ENCODE measurements at places on chromosomes 4 and X.

- no peak for DNase-seq
These were observed 59.7 kb upstream of the MTM1 start for GRCh38 chrX:150508451-150509367.

GRCh38 chr4:25405453-25405852, 28.4 kb downstream of the ANAPC4 start:
- DNase-seq, result no peak

- no peak for DNase-seq
These were observed 14.2 kb downstream of the CPE start for GRCh38 chr4:165393051-165393450.

DNA sequence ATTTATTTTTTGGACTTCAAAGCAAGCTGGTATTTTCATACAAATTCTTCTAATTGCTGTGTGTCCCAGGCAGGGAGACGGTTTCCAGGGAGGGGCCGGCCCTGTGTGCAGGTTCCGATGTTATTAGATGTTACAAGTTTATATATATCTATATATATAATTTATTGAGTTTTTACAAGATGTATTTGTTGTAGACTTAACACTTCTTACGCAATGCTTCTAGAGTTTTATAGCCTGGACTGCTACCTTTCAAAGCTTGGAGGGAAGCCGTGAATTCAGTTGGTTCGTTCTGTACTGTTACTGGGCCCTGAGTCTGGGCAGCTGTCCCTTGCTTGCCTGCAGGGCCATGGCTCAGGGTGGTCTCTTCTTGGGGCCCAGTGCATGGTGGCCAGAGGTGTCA, 15.3 kb downstream of the FGFR3 start:
- no peak for DNase-seq

GRCh38 chr4:150224896-150225591, 146.8 kb downstream of the DCLK2 start:
- DNase-seq, result no peak

DNA sequence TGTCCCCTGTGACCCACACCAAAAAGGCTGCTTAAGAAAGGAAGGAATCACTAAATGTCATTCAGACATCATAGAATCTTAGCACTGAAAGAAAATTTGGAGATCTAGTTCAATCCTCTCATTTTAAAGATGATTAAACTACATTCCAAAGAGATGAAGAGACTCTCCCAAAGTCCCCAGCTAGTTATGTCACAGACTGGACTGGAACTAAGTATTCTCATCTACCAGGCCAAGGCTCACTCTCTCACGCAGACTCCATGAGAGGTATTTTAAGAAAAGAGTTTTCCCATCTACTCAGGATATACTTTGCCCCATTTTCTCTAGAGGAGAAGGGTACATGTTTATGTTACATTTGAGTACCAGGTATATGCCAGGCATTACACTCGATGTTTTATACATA, 6.9 kb downstream of the FABP2 start:
- DNase-seq, result no peak

DNA sequence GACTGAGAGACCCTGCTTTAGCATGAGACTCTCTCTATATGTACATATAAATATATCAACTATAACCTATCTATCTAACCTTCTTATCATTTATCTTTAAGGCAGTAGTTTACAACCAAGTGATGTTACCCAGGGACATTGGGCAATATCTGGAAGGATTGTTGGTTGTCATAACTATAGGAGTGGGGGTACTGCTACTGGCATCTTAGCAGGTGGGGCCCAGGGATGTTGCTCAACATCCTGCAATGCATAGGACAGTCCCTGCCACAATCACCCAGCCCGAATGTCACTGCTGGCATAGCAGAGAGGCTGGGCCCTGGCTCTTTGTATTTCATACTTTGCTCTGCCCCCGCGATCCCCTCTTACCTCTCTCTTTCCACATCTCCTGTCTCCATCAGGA, 397.7 kb downstream of the IL15 start:
- DNase-seq, result no peak

- DNase-seq, result no peak
These were observed 25.1 kb upstream of the PLS3 start for GRCh38 chrX:115535844-115536243.

- DNase-seq, result no peak
These were observed 75.9 kb downstream of the LIMCH1 start for GRCh38 chr4:41613821-41614220.

- peak; percentile 5 for DNase-seq
These were observed 49.4 kb upstream of the PRR32 start for GRCh38 chrX:126770179-126770578.

DNA sequence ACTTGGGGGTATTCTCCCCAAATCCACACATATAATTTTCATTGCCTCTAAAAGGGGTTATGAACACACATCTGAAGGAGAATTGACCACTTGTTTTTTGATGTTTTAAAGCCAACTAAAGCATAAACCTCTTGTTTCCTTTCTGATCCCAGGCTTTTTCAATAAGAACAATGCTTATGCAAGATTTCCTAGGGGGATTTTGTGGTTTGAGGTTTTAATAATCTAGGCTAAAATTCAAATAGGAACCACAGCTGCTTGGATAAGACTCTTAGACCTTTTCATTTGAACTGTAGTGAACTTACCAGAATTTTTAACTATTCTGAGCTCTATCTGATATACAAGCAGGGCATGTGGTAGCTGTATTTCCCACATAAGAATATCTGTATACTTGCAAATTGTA, 651.1 kb downstream of the ANKRD50 start:
- DNase-seq, result no peak

DNA sequence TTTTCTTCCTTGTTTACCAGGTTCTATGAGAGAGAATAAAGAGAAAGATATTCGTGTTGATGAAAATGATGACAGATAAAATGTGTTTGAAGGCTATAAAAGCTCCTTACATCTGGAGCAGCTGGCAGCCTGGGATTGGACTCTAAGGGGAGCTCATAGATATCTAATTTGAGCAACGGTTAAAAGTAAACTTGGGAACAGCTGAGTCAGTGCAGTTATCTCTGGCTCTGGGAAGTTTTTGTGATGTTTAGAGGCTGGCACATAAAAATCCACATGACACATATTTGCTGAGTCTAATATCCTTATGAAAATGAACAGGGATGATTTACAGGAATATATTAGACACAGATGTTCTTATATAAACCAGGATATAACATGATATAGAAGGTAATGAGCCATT, 331.8 kb upstream of the TENM3 start:
- DNase-seq, result no peak

DNA sequence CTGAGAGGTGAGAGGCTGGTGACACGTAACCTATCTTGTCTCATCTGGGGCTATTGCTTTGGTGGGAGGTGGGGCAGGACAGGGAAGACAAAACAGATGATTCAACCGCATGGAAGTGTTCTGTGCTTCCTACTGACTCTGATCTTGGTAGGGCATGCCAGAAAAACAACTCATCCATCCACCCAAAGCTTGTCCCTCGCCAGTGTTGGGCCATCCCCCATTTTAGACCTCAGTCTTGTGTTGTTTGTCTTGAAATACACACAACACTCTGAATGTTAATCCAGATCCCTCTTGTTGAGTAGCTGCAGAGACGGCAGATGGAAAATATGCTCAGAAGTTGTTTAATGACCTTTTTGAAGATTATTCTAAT, 377 bp downstream of the CHRNA9 start:
- no peak for DNase-seq

DNA sequence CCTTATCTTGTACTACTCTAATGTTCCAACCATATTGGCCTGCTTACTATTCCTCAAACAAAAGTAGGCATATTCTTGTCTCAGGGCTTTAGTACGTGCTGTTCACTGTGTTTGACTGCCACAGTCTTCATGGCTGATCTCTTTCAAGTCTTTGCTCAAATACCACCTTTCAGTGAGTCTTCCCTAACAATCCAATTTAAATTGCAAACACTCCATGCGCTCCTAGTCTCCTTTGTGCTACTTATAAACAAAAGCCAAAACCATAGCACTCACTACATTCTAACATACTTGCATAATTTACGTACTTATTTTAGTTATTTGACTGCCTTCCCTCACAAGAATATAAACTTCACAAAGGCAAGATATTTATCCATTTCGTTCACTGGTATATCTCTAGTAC, 1.7 kb upstream of the ART3 start:
- DNase-seq, result no peak

DNA sequence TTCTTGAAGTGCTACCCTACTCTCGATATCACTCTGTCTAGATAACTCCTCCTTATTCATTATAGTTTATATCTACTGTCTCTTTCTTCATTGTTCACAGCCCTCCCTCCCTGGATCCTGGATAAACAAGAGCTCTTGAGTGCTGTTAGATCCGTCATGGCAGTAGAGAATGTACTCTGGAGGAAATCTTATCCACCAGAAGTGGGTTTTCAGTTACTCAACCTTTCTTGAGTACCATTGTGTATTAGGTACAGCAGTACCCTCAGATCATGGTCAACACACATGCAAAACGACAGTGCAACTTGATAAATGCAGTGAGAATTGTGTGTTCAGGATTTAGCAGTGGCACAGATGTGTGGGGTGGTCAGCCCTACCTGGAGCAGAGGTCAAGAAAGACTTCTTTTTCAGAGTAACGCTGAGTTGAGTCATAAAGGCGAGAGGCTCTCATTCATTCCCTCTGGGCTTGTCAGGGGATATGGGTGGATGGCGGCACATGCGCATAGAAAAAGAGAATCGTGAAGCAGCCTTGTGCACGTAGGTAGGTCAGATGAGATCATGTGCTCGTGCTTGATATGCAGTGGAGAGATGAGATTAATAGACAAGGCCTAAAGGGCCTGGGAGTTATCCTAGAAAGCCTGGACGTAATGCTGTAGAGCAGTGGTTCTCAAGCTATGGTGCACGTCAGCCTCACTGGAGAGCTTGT, 89.5 kb downstream of the SNX25 start:
- no peak for DNase-seq

GRCh38 chr4:139024686-139025085, 9.1 kb downstream of the NOCT start:
- DNase-seq, result no peak

DNA sequence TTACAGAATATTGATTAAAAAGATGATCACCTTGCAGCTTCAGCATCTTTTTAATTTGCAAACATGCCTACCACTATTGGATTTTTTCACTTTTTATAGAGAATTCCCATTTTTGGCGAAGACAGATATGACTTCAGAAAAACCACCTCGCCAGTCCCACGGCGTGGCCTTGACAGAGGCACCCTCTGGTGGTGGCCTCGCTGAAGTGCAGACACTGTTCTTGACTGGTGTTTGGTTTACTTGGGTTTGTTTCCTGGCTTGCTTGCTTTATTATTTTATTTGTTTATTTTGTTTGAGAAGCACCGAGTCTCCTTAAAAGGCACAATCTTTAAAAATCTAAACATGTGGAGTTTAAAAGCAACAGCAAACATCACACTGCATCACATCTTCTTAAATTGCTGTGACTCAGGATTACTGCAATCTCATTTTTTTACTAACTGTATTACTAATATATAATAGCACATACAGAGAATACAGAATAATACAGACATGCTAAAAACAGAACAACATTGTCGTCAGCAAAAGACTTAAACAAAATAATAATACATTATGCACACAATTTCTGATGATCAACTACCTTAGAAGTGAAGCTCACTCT, 13.1 kb upstream of the AMTN start:
- peak; percentile 22 for DNase-seq

DNA sequence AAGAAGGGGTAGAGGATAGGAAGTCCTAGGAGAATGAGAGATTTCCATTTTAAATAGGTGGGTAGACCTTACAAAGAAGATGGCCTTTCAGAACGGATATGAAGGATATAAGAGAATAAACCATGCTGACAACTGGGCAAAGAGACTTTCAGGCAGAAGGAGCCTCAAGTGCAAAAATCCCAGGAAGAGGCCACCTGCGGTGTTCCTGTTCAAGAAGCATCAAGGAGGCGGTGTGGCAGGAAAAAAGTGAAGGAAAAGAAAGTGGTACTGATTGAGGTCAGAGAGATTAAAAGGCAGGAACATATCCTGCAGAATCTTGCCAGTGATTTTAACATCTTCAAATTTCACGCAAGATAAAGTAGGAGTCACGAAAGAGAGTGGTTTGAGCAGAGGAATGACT, 172.0 kb downstream of the FSTL5 start:
- no peak for DNase-seq

- no peak for DNase-seq
These were observed 5.8 kb upstream of the UXT start for GRCh38 chrX:47664737-47665136.

- DNase-seq, result no peak
These were observed 36.8 kb upstream of the SPANXN2 start for GRCh38 chrX:143757375-143757774.

- no peak for DNase-seq
These were observed 109.8 kb downstream of the EGF start for GRCh38 chr4:110022457-110022856.

DNA sequence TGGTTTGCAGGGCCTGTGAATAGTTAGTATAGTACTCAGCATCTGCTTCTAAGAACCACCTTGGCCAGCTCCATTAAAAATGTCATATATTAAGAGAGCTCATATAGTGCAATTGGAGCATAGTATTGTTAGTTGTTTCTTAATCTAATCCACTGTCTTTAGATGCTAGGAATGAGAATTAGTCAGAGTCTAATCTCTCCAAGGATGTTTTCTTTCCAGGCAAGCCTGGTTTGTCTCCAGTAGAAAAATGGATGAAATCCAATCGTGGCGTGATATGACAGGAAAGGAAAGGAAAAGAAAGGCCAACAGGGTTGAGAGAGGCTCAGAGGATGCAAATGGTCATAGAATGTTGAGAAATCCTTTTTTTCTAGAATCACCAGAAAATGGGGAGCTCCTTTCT, 15.0 kb upstream of the TMEM164 start:
- no peak for DNase-seq

- DNase-seq, result no peak
These were observed 36.5 kb downstream of the FGFBP1 start for GRCh38 chr4:15901998-15902397.

GRCh38 chrX:26606971-26607370, 391.0 kb downstream of the MAGEB5 start:
- DNase-seq, result no peak

- no peak for DNase-seq
These were observed 21.2 kb downstream of the PTTG2 start for GRCh38 chr4:37981425-37981824.

DNA sequence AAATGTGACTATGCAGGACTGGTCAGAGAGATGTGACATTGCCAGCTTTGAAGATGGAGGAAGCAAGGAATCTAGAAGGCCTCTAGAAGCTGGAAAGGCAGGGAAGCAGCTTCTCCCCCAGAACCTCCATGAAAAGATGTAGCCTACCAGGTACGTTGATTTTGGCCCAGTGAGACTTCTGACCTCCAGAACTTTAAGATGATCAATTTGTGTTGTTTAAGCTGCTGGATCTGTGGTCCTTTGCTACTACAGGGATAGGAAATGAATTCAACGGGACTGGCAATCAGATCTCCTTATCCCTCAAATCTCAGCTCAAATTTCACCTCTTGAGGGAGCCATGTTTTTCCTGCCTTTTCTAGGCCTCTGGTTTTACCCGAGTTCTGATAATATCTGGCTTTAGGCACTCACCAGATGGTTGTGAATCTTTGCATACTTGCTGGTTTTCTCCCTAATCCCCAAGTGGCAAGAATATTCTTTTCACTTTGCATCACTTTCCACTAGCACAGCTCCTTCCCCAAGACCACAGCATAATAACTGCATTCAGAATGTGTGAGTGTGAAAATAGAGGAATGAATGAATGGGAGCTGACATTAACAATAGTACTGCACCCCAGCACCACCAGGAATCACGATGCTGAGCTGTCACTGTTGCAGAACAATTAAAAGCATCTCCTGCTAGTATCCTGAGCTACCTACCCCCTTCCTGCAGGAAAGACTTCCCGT, 25.5 kb upstream of the TMSB4X start:
- DNase-seq, result no peak

- DNase-seq, result no peak
These were observed 92.1 kb downstream of the SCD5 start for GRCh38 chr4:82706349-82707000.
